ENCODE measurements at places on chromosomes 2 and 18.

- DNase-seq: no peak
These were observed 25.8 kb downstream of the PLB1 start for GRCh38 chr2:28521663-28522062.

DNA sequence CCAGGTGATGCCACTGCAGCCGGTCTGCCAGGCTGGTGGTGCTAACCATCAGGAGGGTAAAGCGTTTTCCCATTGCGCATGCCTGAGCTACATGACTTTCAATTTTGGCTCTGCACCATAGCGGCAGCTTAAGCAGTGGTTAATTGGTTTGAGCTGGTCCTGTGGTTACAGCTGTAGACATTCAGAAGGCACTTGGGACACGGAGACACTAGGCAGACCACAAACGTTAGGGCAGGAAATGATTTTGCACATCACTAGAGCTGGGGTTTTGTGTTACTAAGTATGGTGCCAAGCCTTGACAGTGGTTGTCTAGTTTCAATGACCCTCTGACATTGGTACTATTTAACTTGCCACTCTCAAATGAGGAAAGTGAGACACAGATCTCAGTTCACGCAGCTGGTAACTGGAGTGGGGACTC is 28.9 kb upstream of the CNOT11 start:
- DNase-seq: no peak

GRCh38 chr2:107063228-107063627 is 177.3 kb upstream of the ST6GAL2 start:
- DNase-seq: no peak

GRCh38 chr2:29657674-29658073 is 263.7 kb downstream of the ALK start:
- no peak for DNase-seq

DNA sequence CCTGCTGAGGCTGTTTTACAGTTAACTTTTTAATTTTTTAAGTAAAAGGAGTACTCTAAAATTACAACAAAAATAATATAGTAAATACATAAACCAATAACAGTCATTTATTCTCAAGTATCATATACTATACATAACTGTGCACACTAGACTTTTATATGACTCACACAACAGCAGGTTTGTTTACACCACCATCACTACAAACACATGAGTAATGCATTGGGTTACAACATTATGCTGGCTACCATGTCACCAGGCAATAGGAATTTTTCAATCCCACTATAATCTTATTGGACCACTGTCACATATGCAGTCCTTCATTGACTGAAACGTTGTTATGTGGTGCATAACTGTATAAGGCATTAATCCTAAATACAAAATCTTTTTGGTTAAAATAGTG is 42.5 kb downstream of the RASGRP3 start:
- no peak for DNase-seq

- no peak for DNase-seq
These were observed 39.1 kb downstream of the NFATC1 start for GRCh38 chr18:79434607-79435401.

- DNase-seq: no peak
These were observed 193.4 kb upstream of the NRXN1 start for GRCh38 chr2:51225377-51225776.

DNA sequence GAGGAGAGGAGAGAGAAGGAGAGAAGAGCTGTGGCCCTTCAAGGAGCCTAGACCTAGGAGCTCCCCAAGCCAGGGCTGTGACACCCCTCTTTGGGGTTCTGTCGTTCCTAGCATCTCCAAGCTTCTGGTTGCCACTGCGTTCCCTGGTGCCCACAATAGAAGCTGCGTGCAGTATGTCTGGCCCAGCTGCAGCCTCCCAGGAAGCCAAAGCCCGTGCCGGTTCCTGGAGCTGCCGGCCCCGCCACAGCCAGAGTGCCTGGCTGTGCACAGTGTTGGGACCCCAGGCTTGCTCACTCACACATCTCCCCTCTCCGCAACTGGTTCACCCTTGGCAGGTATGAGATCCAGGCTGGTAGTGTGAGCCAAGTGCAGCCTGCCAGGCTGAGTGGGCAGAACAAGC is 367.7 kb upstream of the MC4R start:
- no peak for DNase-seq

DNA sequence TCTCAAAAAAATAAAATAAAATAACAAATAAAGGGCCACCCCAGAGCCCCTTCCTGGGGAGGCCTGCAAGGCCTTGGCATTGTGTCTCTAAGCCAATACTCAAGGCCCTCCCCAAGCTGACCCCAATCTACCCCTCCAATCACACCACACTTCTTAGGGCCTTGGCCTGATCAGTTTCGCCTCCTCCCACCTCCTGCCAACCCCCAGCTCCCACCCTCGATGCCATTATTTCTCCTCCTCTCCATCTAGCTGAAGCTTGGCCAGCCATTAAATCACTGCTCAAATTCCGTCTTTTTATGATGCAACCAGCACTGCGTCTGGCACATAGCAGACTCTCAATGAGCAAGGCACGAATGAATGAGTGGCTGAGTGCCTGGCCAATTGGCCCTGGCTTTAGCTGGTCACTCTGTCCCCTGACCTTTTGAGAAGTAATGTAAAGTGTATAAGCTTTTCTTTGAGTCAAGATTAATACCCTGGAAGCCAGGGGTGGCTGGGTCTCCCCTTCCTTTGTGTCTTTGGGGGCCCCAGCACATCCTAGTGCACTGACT is 55.9 kb downstream of the SMAD7 start:
- DNase-seq: no peak

DNA sequence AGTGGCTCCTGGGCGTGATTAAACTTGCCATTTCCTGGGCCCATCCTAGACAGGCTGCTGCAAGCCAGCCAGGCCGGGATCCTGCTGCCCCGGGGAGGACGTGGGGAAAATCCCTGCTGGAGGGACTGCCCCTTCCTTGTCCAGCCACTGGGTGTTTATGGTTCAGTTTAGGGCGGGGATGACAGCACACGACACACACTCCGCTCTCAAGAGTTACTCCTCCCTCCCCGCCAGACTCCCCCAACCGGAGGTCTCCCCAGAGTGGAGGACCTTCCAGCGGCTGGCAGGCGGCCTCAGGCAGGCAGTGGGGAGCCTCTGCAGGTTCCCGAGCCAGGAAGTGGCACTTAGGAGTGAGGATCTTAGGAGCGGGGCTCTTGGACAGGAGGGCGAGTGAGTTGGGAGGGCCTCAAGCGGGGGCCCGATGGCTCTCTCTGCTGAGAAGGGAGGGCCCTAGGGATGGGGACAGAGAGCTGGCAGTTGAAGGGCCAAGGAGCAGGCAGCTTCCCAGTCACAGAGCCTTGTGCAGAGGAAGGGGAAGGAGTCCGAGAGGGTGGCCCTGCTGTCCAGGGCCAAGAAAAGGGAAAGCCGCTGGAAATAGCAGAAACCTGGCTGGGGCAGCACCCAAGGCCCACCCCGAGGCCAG is 5.7 kb upstream of the GPR35 start:
- peak; percentile 7 for DNase-seq

- no peak for DNase-seq
These were observed 98.2 kb downstream of the DYSF start for GRCh38 chr2:71551631-71551915.

DNA sequence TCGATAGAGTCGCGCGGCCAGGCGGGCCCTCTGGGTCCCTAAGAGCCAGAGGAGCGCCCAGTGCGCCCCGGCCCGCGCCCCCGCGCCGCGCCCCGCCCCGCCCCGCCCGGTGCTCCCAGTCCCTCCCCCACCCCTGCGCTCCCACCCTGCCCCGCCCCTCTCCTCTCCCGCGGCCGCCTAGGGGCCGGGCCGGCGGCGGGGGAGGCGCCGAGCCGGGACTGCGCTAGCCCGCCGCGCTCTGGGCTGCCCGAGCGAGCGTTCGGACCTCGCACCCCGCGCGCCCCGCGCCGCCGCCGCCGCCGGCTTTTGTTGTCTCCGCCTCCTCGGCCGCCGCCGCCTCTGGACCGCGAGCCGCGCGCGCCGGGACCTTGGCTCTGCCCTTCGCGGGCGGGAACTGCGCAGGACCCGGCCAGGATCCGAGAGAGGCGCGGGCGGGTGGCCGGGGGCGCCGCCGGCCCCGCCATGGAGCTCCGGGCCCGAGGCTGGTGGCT is at the start of gene GPC1:
GPC1 (plus strand) TSS at position 207 of the 491 bp plus-strand sequence; CDS start at position 463, 256 bp downstream.
- peak; percentile 55 for DNase-seq

- DNase-seq: no peak
These were observed 267.8 kb upstream of the REV1 start for GRCh38 chr2:99757611-99758114.

- DNase-seq: no peak
These were observed 40.8 kb downstream of the ATOH8 start for GRCh38 chr2:85794491-85795121.

DNA sequence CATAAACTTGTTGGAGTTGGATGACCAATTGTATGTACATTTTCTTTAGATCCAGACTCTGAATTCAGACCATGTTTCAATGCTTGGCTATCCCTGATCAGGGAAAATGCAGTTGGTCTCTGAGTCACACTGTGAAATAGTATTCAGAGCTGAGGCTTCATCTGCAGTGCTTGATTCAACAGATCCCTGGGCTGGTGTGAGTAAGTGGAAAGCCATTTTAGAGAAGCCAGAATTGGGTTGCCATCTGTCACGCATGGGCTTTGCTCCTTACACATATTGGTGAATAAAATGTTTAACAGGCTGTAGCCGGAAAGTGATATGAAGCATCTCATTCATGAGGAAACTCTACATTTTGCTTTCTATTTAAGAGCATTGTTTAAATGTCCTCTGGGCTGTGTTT is 50.0 kb upstream of the ACYP2 start:
- no peak for DNase-seq

GRCh38 chr2:61707984-61708852 is 145.6 kb downstream of the FAM161A start:
- no peak for DNase-seq

GRCh38 chr2:15608392-15608761 is 16.7 kb downstream of the DDX1 start:
- DNase-seq: no peak

DNA sequence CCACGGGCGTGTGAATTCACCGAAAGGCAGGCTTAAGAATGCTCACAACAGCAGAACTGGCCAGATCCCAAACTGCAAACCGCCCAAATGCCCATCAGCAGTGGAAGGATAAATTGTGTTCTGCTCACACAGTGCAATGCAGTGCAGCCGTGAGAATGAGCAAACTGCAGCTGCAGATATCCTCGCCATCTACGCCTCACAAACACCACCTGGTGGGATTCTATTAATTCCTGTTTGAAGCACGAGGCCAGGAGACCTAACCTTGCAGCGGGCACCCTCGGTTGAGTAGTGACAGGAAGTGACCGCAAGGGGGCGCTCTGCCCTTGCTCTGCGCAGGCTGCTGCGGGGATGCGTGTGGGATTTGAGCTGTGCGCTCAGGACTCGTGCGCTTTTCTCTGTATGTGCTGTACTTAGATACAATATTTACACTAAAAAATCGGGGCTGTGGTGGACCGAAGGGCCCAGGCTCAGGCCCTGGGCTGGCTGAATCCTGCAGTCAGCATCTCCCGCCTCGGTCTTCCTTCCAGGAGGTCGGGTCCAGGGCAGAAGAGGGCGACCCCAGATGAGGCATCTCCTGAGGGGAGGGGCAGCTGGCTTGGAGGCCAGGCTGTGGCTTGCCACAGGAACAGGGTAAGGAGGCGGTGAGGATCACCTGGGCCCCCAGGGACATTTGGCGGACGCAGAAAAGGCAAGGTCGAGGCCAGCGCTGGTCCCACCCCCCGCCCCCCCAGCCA is 19.8 kb upstream of the PDIA6 start:
- DNase-seq: peak; percentile 75

GRCh38 chr2:130872741-130873125 is 36.0 kb downstream of the ARHGEF4 start:
- no peak for DNase-seq

- DNase-seq: no peak
These were observed 77.2 kb upstream of the NFU1 start for GRCh38 chr2:69514406-69514805.

DNA sequence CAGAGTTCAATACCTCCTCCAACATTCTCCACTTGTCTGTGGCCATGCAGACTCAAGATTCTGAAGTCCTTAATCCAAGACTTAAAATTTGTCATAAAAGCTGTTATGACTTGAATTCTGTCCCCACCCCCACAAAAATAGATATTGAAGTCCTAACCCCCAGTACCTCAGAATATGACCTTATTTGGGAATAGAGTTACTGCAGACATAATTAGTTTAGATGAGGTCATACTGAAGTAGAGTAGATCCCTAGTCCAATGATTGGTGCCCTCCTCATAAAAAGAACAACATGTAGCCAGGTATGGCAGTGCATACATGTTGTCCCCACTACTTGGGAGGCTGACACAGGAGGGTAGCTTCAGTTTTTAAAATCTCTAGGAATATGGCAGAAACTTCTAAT is 9.2 kb downstream of the TPGS2 start:
- DNase-seq: no peak

GRCh38 chr2:20611077-20611843 is 39.6 kb downstream of the HS1BP3 start:
- no peak for DNase-seq

DNA sequence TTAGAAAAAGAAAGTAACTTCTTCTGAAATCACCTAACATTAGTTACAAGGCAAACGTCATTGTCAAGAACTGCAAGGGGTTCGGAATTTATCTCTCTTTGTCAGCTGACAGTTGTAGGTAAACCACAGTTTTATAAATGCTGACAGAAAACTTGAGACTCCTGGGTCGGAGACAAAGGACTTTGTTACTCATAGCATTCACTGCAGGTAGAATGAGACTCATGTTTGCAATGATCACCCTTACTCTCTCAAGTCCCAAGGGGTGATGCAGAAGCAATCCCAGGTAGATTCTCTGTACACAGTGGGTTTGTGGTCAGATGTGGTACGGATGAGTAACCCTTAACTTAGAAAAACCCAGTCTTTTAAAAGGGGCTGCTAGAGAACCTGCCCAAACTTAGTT is 757.8 kb downstream of the TRIB2 start:
- no peak for DNase-seq

All from T-helper 17 cell (primary cell).